ENCODE measurements at places on chromosomes 16 and 17. TPM values are rescaled to one million over a fixed set of nuclear protein-coding genes. Genes with fewer than 3 reads are reported as not detected.

- DNase-seq = no peak
These were observed 37.8 kb downstream of the DCUN1D3 start for GRCh38 chr16:20862162-20862960.

- DNase-seq = no peak
These were observed 272.2 kb downstream of the CDH8 start for GRCh38 chr16:61763991-61764390.

DNA sequence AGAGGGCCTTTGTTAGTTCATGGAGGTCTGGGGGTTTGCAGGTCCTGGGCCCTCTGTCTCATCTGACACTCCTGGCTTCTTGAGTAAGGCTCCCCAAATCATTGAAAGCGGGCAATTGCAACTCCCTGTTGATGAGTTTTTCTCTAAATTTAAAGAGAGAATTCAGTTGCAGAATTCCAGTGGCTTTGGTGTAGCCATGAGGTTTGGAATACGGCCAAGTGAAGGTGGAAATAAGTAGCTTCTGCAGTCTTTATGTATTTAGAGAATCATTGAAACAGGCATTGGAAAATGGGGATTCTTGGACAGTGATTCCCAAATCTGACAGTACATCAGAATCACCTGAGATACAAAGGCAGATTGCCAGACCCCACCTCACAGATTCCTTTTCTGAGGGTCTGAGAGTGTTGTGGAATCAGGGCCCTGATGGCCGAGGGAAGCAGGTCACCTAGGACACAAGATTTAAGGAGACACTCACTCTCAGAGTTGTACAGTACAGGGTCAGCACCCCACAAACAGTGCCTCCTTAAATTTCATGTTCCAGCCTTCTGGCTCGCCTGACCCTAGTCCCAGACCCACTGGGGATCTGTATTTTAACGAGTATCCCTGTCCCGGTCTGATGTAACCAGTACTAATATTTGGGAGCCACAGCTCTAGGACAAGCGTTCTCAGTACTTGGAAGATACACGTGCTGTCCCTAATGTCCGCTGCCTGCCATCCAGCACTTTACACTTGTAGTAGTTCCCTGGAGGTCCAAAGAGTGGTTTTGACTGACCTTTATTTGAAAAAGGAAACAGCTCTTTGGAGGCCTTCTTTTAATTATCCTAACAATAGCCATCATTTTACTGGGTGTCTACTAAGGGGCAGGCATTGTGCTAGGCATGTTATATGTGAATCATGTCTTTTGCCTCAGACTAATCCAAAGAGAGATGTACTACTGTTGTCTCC is 37.8 kb downstream of the YPEL2 start:
- no peak for DNase-seq

GRCh38 chr16:12951392-12951791 is 50.0 kb downstream of the SHISA9 start:
- no peak for DNase-seq

- DNase-seq = peak; percentile 29
These were observed 12.1 kb upstream of the TMEM92 start for GRCh38 chr17:50262001-50262794.

The MT1A gene
- total RNA-seq = not detected

The MYL4 gene
- not detected for total RNA-seq

The SMIM36 gene
- total RNA-seq = not detected

The SDR42E2 gene
- not detected for total RNA-seq

DNA sequence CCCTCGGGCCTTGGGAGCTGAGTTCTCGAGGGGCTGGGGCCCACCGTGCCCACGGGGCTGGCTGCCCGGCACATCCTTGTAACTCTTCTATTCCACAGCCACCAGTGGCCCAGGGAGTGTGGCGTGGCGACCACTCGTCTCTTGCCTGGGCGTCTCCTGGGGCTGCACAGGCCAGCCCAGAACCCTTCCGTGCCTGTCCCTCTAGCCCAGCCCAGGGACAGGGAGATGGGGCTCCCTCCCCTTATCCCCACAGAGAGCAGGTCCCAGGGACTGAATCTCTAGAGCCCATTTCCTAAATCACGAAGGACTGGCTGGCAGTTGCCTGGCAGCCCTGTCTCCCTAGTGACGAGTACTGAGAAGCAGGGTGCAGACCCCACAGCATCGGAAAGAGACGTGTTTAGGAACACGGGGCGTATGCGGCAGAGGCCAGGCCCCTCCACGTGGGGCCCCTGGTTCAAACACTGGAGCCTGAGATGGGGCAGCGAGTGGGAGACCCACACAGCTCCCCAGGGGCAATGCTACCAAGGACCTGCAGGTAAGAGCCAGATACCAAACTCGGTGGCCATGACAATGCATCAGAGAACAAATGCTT is 51.0 kb downstream of the TIMM22 start:
- no peak for DNase-seq

DNA sequence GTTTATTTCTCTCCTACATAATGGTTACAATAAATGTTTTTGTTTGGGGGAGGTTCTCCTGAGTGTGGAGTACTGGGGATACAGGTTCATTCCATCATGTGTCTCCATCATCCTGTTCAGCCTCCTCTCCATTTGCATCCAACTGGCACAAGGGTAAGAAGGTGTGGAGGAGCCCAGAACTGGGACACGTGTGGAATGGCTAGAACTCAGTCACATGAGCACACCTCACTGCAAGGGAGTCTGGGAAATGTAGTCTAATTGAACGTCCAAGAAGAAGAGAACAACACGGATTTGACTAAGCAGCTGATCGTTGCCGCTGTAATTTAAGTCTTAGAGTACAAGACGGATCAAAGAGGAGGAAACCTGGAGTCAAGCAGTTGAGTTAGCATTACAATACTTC is 6.1 kb downstream of the OR1A1 start:
- DNase-seq = no peak

DNA sequence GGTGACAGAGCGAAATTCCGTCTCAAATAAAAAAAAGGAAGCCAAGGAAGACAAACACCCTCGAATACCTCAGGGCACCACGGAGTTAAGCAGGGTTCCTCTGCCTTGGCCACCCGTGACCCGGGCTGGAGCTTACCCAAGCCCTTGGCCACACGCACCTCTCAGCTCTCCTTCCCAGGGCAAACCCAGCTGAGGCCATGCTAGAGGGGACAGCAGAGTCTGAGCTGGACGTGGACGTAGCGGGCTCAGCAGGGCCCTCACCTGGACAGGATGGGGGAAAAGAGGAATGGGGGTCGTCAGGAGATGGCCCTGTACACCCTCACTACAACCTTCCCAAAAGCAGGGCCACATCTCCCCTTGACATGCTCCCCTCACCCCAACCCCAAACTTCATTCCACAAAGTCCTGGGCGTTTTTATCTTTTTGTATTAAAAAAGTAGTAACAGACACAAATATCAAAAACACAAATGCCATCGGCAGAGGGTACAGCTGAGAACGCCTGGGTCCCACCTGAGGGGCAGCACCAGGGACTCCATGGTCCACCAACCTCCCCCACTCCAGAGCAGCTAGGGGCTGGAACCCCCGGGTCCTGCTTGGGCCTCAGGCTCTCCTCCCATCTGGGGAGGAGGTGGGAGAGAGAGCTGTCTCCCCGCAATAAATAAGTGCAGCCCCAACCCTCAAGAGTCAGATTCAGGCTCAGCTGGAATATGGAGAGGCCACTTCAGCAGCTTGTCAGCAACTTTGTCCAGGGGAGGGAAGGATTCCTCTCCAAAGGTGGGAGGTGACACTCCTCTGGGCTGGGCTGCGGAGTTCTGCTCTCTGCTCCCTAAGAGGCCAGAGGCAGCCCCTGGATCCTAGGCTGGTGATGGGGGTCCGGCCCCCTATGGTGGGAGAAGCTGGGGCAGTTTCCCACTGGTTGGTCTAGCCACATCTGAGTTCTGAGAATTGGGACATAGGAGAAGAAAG is 11.9 kb downstream of the PER1 start:
- DNase-seq = no peak

The ZNF423 gene
- not detected for total RNA-seq

The SHBG gene
- total RNA-seq = 0.39 TPM

GRCh38 chr16:4723071-4723767 is 10.9 kb downstream of the ANKS3 start:
- DNase-seq = no peak

- DNase-seq = no peak
These were observed 8.2 kb upstream of the CIITA start for GRCh38 chr16:10868596-10869469.

The CLDN6 gene
- 1.2 TPM for total RNA-seq

GRCh38 chr16:49428808-49429207 is 55.2 kb downstream of the C16orf78 start:
- DNase-seq = no peak

The DNASE1L2 gene
- total RNA-seq = 5.7 TPM

The TP53TG3F gene
- not detected for total RNA-seq

GRCh38 chr16:9824200-9825068 is 357.8 kb downstream of the GRIN2A start:
- no peak for DNase-seq

- DNase-seq = no peak
These were observed 41.2 kb downstream of the NFATC3 start for GRCh38 chr16:68126395-68126794.

DNA sequence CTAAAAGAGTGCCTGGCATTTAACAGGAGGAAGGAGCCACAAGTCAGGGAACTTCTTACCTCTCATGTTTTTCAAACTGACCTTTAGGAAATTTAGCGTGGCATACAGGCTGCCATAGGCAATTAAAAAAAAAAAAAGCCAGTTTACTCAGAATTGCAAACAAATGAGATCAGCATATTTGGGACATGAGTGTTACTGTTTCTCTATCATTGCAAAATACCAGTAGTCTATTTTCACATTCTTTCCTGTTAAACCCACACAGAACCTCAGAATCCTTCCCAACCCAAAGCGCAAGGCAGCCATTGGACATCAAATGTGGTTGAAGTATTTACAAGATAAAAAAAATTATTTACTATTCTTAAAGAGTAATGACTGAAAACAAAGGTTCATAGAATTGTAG is 366.4 kb upstream of the DYNLRB2 start:
- DNase-seq = no peak

GRCh38 chr17:51435641-51436091 is 175.3 kb downstream of the UTP18 start:
- DNase-seq = peak; percentile 87

- no peak for DNase-seq
These were observed 476.0 kb upstream of the ASIC2 start for GRCh38 chr17:33769066-33769465.

DNA sequence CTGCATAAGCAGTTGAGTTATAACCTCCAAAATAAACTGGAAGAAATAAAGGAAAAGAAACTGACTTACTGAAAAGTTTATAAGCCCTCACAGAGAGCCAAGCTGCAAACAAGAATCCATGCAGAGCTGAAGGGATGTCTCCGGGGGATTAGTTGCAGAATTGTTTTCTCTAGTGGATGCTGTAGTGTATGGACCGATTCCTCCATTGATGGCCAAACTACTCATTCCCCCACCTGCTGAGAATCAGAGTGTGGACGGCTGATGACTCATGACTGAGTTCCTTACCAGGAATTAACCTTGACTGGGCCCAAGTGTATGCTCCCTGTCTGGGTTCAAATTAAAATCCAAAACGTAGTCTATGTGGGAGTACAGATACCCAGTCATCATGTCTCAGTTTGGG is 93.9 kb upstream of the CDH8 start:
- no peak for DNase-seq

DNA sequence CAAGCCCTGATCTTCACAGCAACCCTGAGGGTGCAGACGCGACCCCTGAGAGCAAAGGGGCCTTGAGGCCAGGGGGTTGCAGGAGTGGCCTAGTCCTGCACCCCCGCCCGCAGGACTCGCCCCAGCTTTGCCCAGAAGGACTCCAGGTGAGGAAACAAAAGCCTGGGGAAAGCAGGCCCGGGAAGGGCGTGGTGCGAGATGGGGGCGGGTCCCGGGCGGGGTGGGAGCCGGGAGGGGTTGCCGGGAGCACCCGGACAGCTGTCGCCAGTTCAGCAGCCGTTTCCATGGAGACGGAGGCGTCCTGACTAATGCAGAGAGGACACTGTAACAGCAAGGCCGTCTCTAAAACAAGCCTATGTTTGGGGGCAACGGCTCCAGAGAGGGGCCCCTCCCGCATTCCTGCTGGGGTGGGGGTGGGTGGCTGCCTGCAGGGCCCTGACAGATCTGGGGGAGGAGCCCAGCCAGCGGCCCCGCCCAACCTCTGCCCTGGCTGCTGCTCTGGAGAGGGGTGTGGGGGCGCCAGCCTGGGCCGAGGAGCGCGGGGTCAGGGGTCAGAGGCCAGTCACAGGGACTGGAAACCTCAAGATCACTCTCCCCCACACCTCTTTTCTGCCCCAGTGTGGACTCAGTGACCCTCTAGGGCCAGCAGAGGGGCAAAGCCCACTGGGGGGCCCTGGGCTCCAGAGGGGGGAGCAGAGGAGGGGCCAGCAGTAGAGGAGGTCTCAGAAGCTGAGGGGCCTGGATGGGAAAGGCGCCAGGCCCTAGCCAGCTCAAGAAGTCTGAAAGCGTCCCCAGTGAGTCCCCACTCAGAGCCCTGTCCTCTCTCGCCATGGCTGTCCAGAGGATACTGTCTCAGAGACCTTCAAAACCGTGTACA is 3.1 kb upstream of the TPPP3 start:
- peak; percentile 92 for DNase-seq

DNA sequence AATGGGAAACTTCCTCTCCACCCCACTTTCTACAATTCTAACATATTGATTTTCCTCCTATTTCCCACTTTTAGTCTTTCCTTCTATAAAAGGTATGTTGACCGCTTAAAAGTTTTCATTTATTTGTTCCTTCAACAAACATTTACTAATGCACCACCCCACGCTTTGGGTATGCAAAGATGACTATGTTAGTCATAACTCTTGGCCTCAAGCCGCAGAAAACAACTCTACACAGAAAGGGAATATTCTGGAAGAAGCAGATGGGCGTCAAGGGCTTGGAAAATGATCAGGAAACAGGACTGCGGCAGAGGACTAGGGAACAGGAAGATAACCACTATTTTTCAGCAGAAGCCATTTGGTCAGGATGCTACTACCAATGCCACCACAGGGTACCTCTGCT is 56.8 kb upstream of the FA2H start:
- no peak for DNase-seq

GRCh38 chr17:70636517-70637133 is 467.3 kb downstream of the KCNJ2 start:
- peak; percentile 25 for DNase-seq

GRCh38 chr16:49788986-49789385 is 66.9 kb downstream of the ZNF423 start:
- no peak for DNase-seq

The NGFR gene
- total RNA-seq = 0.66 TPM

The HID1 gene
- 114 TPM for total RNA-seq

DNA sequence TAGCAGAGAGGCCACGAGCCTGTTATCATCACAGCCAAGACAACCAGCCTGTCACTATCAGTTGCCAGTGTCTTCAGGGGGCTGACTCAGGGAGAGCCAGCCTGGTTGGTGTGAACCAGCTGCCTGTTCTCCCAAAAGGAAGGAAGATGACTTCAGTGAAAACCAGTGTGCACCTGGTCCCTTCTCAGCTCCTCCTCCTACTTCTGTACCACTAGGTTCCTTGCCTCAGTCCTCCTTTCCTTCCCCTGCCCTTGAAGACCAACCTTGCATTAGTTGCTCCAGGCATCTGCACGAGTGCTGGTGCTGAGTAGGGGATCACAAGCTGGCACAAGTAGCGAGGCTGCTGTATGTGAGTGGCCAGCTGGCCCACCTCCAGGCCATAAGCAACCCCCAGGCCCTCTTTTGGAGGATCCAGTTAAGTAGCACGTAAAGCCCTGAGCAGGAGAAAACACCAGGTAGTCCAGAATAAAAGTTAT is 8.5 kb downstream of the TUBG1 start:
- DNase-seq = no peak

Data from Calu3 (cell line).